ENCODE measurements at places on chromosomes 13 and 19. TPM values are rescaled to one million over a fixed set of nuclear protein-coding genes. Genes with fewer than 3 reads are reported as not detected.
A peak's percentile ranks its signal among the peaks of the same experiment; 100 is the strongest.

IFNL1 gene
- polyA plus RNA-seq, result not detected

MRPL4 gene
- 23.7 TPM for polyA plus RNA-seq

ZNF850 gene
- 1.8 TPM for polyA plus RNA-seq

ZNF611 gene
- 53.5 TPM for polyA plus RNA-seq

TINCR gene
- polyA plus RNA-seq, result 0.32 TPM

SHC2 gene
- not detected for polyA plus RNA-seq

NLRP7 gene
- polyA plus RNA-seq, result not detected

MIR17HG gene
- 1.5 TPM for polyA plus RNA-seq

ZNF627 gene
- polyA plus RNA-seq, result 12.3 TPM

ZNF681 gene
- polyA plus RNA-seq, result 1.0 TPM

MTRF1 gene
- 3.4 TPM for polyA plus RNA-seq

FFAR1 gene
- polyA plus RNA-seq, result 0.89 TPM

A1BG gene
- polyA plus RNA-seq, result 54.5 TPM

TRPC4 gene
- not detected for polyA plus RNA-seq

GRCh38 chr13:94849254-94849653, 136.9 kb upstream of the SOX21 start:
- DNase-seq, result no peak
- H3K4me3 ChIP-seq, result no peak overlapping the region

DNA sequence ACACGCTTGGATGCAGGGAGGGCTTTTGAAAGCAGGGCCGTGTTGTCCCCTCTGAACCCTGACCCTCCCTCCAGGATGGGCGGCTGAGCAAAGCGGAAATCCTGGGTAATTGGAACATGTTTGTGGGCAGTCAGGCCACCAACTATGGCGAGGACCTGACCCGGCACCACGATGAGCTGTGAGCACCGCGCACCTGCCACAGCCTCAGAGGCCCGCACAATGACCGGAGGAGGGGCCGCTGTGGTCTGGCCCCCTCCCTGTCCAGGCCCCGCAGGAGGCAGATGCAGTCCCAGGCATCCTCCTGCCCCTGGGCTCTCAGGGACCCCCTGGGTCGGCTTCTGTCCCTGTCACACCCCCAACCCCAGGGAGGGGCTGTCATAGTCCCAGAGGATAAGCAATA, 15.2 kb downstream of the RCN3 start:
- H3K4me1 ChIP-seq, result peaks cover 10% of the 10 kb centered on the region
- no peak overlapping the region for H3K4me3 ChIP-seq
- H3K36me3 ChIP-seq, result no peaks in the 10 kb centered on the region

- no peaks in the 10 kb centered on the region for H3K27me3 ChIP-seq
- no peaks in the 10 kb centered on the region for H3K4me1 ChIP-seq
- H3K27ac ChIP-seq, result no peak overlapping the region
- peak; percentile 29 for DNase-seq
- H3K36me3 ChIP-seq, result no peaks in the 10 kb centered on the region
Measured at GRCh38 chr13:84896128-84896527, 903.1 kb downstream of the SLITRK6 start.

GRCh38 chr19:5827891-5828660, 11.4 kb downstream of the FUT6 start:
- peaks cover 8% of the 10 kb centered on the region for H3K27me3 ChIP-seq
- H3K27ac ChIP-seq, result peak overlapping the region; percentile 90
- peak overlapping the region; percentile 92 for H3K4me3 ChIP-seq
- no peaks in the 10 kb centered on the region for H3K36me3 ChIP-seq
- peak; percentile 78 for DNase-seq

GRCh38 chr19:351976-352625, 7.5 kb upstream of the MIER2 start:
- no peak for DNase-seq
- no peaks in the 10 kb centered on the region for H3K4me1 ChIP-seq
- no peaks in the 10 kb centered on the region for H3K36me3 ChIP-seq

- peaks cover 35% of the 10 kb centered on the region for H3K36me3 ChIP-seq
- no peak overlapping the region for H3K27ac ChIP-seq
- H3K27me3 ChIP-seq, result no peaks in the 10 kb centered on the region
- H3K4me3 ChIP-seq, result no peak overlapping the region
Measured at GRCh38 chr13:73708393-73708985, 425.7 kb downstream of the KLF12 start.

DNA sequence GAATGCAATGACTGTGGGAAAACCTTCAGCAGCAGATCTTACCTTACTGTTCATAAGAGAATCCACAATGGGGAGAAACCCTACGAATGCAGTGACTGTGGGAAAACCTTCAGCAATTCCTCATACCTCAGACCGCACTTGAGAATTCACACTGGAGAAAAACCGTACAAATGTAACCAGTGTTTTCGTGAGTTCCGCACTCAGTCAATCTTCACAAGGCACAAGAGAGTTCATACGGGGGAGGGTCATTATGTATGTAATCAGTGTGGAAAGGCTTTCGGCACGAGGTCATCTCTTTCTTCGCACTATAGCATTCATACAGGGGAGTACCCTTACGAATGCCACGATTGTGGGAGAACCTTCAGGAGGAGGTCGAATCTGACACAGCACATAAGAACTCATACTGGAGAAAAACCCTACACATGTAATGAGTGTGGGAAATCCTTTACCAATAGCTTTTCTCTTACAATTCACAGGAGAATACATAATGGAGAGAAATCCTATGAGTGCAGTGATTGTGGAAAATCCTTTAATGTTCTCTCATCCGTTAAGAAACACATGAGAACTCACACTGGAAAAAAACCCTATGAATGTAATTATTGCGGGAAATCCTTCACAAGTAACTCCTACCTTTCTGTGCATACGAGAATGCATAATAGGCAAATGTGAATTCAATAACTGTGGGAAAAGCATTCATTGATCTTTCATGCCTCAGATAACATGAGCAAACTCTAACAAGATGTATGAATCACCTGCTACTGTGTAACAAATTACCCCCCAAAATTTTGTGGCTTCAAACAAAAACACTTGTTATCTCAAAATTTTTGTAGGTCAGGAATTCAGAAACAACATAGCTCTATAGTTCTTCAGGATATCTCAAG, 13.8 kb downstream of the ZNF557 start:
- no peak overlapping the region for H3K27ac ChIP-seq
- peak overlapping the region; percentile 10 for H3K4me3 ChIP-seq
- no peaks in the 10 kb centered on the region for H3K27me3 ChIP-seq
- peaks cover 56% of the 10 kb centered on the region for H3K36me3 ChIP-seq
- H3K4me1 ChIP-seq, result no peaks in the 10 kb centered on the region

DNA sequence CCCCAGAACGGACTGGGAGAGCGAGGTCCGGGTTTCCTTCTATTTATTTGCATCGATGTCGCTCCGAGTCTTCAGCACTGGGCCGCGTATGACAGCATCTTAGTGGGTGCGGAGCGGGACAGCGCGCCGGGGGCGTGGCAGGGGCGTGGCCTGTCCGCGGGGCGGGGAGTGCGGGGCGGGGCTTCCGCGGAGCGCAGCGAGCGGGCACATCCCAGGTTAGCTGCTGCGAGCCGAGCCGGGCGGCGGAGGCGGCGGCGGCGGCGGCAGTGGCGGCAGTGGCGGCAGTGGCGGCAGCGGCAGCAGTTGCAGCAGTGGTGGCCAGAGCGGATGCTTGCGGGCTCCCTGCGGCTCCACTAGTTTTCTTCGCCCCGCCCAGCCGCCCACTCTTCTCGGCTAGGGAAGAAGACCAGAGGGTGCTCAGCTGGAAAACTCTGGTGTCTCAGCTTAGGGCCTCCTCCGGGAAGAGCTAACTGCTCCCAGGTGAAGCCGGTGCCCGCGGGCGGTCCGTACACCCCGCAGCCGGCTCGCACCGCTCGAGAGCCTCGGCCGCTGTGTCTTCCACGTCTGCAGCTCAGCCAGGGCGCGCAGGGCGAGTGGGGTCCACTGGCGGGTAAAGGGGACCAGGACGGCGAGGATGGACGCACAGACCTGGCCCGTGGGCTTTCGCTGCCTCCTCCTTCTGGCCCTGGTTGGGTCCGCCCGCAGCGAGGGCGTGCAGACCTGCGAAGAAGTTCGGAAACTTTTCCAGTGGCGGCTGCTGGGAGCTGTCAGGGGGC, at the start of gene GPC5:
TSS of gene GPC5 (plus strand) at position 209 of the 776 bp plus-strand sequence.
- peak within 1 kb of the TSS; percentile 62 for H3K27ac ChIP-seq
- no peaks in the 10 kb centered on the region for H3K36me3 ChIP-seq
- peak; percentile 68 for DNase-seq
- H3K4me1 ChIP-seq, result peaks cover 14% of the 10 kb centered on the region

GRCh38 chr13:73065036-73065435, 6.2 kb downstream of the KLF5 start:
- H3K36me3 ChIP-seq, result no peaks in the 10 kb centered on the region
- H3K27me3 ChIP-seq, result peaks cover 17% of the 10 kb centered on the region
- no peak overlapping the region for H3K4me3 ChIP-seq
- H3K4me1 ChIP-seq, result peaks cover 2% of the 10 kb centered on the region

DNA sequence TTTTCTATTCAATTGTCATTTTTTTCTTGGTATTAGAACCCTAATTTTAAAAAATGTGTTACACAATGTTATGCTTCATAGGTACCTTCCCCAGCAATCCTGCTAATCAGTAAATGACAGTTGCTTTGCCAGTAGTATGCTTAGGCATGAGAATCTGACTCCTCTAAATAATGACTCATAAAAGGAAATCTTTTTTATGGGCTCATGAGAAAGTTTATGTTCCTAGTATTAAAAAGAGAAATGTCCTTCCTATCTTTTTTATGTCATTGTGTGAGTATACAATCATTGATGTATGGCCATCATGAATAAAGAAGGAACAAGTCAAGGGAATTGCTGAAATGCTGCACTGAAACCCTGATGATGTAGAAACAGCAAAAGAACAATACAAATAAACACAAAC, 1237.7 kb upstream of the PCDH20 start:
- DNase-seq, result no peak
- no peak overlapping the region for H3K4me3 ChIP-seq
- H3K27ac ChIP-seq, result no peak overlapping the region
- H3K4me1 ChIP-seq, result no peaks in the 10 kb centered on the region

DNA sequence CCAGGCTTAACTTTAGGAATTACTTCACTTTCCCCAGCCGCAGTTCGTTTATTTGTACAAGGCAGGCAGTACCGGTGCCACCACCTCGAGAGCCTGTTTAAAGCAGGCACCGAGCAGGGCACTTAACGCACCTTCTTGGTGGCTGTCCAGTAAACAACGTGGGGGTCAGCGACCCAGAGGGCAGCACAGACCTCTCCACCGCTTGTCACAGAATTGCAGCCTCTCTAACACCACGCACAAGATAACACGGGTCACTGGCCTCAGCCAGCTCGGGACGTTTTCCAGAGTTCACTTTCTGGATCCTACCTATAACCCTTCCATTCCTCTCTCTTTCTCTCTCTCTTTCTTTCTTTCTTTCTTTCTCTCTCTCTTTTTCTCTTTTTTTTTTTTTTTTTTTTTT, 16.8 kb upstream of the ELAVL1 start:
- DNase-seq, result no peak
- H3K27me3 ChIP-seq, result no peaks in the 10 kb centered on the region
- no peaks in the 10 kb centered on the region for H3K36me3 ChIP-seq
- H3K4me1 ChIP-seq, result peaks cover 9% of the 10 kb centered on the region
- no peak overlapping the region for H3K4me3 ChIP-seq

GRCh38 chr19:39874404-39874803, 28.2 kb upstream of the FBL start:
- H3K4me1 ChIP-seq, result no peaks in the 10 kb centered on the region
- no peaks in the 10 kb centered on the region for H3K27me3 ChIP-seq
- DNase-seq, result no peak
- H3K36me3 ChIP-seq, result no peaks in the 10 kb centered on the region
- H3K4me3 ChIP-seq, result no peak overlapping the region

GRCh38 chr13:46893221-46893740, 3.6 kb downstream of the HTR2A start:
- H3K36me3 ChIP-seq, result no peaks in the 10 kb centered on the region
- DNase-seq, result no peak
- peak overlapping the region; percentile 79 for H3K4me3 ChIP-seq
- peaks cover 16% of the 10 kb centered on the region for H3K27me3 ChIP-seq
- H3K27ac ChIP-seq, result no peak overlapping the region

DNA sequence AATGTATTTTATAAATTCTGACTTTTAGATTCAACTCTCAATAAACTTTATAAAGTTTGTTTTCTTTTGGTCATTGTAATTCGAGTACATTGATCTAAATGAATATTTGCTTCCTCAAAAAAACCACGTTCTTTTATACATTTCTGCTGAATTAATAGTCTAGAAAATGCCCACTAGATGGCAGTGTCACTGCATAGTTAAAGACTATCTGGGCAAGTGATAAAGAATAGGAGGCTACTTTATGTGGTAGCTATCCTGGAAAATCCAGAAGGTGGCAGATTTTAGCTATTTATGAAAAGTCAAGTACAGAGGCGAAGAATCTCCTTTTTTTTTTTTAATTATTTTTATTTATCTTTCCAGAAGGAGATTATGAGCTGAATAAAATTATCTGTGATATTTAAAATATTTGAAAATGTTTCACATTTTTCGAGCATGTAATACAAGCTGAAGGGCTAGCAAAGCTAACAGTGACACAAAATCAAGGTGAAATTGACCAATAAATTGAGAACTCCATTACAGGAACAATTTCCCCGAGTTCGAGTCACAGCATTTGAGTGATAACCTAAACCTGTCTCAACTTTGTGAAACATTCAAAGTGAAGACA, 221.8 kb downstream of the OLFM4 start:
- H3K36me3 ChIP-seq, result no peaks in the 10 kb centered on the region
- H3K27ac ChIP-seq, result no peak overlapping the region
- H3K27me3 ChIP-seq, result no peaks in the 10 kb centered on the region
- H3K4me1 ChIP-seq, result no peaks in the 10 kb centered on the region

DNA sequence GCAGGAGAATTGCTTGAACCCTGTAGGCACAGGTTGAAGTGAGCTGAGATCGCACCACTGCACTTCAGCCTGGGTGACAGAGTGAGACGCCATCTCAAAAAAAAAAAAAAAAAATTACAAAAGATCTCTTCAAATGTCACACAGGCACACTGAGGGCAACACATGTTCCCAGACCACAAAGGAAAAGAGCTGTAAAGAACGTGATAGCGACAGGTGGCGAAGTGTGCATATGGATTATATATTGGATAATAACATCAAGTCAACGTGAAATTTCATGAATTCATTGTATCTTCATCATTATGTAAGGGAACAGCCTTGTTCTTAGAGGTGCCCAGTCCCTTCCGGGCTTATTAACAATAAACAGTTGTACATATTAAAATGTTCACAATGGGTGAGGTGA, 31.8 kb upstream of the DPP9 start:
- H3K27ac ChIP-seq, result no peak overlapping the region
- peaks cover 34% of the 10 kb centered on the region for H3K27me3 ChIP-seq
- no peak overlapping the region for H3K4me3 ChIP-seq
- no peaks in the 10 kb centered on the region for H3K36me3 ChIP-seq
- no peak for DNase-seq
- no peaks in the 10 kb centered on the region for H3K4me1 ChIP-seq

DNA sequence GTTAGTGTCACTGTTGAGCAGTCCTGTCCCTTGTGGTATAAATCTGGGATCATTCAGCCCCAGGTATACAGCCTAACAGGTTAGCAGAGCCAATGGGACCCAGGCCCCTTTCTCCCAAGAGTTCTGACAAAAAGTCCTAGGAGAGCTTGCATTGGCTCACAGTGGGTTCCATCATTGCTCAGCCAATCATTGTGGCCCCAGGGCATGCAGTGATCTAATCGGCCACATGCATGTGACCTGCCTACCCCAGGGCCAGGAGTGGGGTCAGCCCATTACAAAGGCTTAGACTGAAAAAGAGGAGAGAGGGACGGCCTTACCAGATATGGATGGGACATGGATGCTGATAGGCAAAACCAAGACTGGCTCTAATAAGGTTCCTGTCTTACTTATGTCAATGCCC, 41.1 kb downstream of the SPTBN4 start:
- DNase-seq, result no peak
- H3K36me3 ChIP-seq, result no peaks in the 10 kb centered on the region
- H3K4me3 ChIP-seq, result no peak overlapping the region

Measured in naive B cell (primary cell).